Occipital lobe (tissue), 3 donors: ENCODE measurements at places on chromosomes 5 and 9. TPM values are rescaled to one million over a fixed set of nuclear protein-coding genes. Genes with fewer than 3 reads are reported as not detected.

- DNase-seq: no peak
Measured at GRCh38 chr9:133771486-133772482, 33.6 kb upstream of the SARDH start.

- no peak for DNase-seq
Measured at GRCh38 chr5:167731951-167732350, 559.5 kb upstream of the WWC1 start.

Gene PCDHB15
- total RNA-seq: 22.1 TPM

Gene AQP3
- total RNA-seq: not detected

GRCh38 chr5:160602744-160603143, 181.1 kb downstream of the PTTG1 start:
- DNase-seq: no peak

DNA sequence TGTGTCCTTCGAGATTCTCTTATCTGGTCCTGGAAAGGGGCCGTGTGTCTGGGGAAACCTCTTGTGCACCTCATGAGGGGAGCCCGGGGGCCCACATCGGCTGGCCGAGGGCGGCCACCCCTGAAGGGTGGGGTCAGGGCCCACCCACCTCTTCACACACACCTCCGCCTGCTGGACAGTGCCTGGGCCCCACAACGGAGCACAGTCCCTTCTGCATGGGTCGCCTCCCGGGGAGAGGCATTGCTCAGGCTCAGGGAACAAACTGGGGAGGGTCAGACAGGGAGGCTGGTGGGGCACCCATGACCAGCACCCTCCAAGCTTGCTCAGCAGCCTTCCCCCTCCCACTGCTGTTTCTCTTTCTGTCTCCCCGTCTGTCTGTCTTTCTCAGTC, 1.3 kb upstream of the LRRC14B start:
- no peak for DNase-seq

Gene NIPAL4
- total RNA-seq: not detected

Gene MAMDC2
- 3.0 TPM for total RNA-seq

DNA sequence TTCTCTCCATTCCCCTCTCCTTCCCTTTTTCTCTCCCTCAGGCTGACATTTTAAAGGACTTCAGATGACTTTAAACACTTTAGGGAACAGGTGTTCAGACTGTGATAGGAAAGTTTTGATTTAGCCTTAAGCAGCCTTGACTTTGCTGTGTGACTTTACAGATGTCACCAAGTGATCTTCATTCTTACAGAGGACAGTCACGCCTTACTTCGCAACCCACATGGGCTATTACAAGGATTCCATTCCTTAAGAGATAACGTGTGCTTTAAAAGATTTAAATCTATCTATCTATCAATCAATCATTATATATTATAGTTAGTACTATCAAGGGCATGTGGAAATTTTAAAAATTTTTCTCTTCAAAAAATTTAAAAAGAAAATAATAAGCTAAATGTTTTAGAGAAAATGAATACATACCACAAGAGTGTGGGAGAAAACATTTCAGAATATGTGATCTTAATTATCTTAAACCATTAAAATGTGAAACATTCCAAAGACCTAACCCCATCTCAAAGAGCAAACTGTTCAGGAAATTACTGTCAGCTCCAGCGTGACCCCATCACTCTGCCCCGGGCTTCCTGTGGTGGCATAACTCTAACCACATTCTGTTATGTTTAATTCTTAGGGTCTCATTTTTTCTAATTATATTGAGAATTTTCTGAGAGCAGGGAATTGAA, 530.5 kb downstream of the SEMA5A start:
- DNase-seq: no peak

- DNase-seq: no peak
Measured at GRCh38 chr5:42715785-42716184, 40.8 kb upstream of the CCDC152 start.

DNA sequence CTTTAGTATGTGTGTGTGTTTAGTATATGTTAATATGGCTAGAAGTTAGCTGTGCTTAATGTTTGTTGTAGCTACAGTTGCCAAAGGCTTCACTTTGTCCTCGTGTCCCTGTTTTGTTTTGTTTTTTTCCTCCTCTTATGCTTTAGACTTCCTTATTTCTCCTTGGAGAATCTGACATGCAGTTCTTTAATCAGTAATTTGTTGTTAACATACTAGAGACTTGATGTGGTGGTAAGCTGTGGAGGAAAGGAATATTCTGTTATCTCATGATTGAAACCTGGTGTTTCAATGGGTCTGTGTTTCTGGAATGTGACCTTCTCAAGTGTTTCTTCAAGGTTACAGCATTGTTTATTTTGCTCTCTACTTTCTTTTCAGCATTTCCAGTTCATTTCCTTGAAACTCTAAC, 515.6 kb upstream of the ST8SIA4 start:
- no peak for DNase-seq

Gene ECM2
- total RNA-seq: 5.6 TPM

DNA sequence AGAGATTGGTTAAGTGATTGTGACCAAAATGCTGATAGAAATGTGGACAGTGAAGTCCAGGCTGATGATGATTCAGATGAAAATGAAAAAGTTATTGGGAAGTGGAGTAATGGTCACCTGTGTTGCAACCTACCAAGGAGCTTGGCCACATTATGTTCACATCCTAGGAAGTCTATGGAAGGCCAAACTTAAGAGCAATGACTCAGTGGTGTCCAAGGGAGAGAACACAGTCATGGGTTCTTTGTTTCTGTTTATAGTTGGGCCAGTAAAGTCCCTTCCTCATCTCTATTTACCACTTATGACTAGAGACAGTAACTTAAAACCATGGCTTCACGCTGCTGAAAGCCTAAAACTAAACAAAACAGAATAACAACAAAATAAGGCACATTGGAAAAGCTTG, 555.3 kb upstream of the DAB2 start:
- DNase-seq: no peak

Gene SLC34A3
- 0.16 TPM for total RNA-seq

Gene THOC3
- 45.4 TPM for total RNA-seq

DNA sequence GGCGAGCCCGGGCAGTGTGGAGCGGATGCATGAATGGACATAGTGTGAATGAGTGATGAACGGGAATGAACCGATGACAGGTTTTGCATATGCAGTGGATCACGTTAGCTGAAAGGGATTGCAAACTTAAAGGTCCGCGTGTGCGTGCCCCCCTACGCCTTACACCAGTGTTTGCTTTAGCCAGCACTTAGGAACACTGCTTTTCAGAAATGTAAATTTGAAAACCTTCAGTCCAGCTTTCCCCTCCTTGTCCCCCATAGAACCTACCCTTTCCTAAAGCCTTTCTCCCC, 692 bp downstream of the PSAT1 start:
- no peak for DNase-seq

GRCh38 chr9:13896922-13897835, 416.8 kb downstream of the NFIB start:
- DNase-seq: no peak

DNA sequence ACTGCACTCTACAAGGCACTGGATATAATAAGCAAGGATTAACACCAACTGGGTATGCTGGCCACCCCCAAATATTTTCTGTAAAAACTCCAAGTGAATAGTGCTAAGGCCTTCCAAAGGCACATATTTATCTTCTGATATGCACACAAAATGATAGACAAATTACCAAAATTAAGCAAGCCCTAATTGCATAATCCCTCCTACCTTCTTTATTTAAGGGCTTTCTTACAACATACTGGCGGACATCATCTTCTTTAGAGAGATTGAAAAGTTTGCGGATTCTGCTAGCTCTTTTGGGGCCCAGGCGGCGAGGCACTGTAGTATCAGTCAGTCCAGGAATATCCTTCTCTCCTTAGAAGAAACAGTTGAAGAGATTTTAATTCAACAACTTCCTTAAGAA, 1.9 kb downstream of the RPS6 start:
- DNase-seq: no peak

GRCh38 chr5:36915653-36916052, 39.1 kb downstream of the NIPBL start:
- DNase-seq: no peak

DNA sequence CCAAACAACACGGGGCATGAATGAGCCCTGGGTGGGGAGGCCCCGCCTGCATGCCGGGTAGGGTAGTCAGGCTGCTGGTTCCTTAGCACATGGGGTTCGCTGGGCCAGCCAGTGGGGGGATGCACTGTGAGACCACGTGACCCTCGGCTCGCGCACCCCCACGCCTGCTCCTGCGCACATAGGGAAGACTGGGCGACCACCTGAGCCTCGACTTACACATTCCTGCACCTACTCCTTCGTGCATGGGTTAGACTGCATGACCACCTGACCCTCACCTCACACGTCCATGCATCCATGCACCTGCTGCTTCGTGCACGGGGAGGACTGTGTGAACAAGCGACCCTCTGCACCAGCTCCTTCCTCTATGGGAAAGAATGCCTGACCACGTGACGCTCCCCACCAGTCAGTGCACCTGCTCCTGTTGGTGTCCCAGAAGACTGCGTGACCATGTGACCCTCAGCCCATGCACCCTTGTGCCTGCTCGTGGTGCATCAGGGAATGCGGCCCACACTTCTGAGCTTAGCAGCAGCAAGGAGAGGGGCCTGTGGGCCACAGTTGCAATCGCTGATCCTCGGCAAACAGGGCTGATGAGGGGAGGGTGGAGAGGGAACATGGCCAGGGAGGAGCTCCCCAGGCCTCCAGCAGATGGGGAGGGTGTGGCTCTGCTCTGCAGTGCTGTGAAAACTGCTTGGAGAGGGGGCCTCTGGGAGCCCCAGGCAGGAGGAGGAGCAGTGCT, 18.1 kb downstream of the LPCAT1 start:
- no peak for DNase-seq

DNA sequence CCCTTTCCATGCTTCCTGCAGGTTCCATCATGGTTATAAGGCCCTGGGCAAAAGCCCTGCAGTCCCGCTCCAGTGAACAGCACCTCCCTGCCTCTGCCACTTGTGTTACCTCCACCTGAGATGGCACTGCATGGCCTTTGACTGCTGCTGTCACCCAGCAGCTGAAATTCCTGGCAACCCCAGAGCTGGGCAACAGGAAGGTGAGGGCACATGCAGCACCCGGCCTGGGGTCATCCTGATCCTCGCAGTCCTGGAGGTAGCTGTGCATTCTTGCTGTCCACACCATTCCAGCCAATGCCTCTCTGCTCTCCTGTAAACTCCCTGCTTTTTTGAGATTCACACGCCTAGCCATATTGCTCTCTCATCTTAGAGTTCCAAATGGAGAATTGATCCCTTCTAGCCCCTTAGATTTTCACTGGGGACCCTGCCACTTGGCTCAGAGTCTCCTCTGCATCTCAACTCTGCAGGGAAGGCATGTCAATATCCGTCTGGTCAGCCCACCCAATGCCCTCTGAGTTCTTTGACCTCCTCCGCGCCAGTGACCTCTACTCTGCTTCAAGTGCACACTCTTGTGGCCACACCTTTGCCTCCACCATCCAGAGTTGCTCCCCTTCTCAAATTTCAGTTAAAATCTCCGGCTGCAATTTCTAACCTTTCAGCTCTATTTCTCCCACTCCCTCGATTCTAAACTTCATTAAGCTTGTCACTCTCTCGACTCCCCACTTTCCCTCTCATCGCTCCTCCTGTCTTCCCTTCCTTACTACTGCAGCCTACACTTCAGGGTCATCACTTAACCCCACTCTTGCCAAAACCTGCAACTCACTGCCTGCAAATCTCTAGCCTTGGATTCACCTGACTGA, 93.4 kb downstream of the ANKH start:
- DNase-seq: no peak

GRCh38 chr9:459491-460444, 245.1 kb downstream of the DOCK8 start:
- DNase-seq: no peak

DNA sequence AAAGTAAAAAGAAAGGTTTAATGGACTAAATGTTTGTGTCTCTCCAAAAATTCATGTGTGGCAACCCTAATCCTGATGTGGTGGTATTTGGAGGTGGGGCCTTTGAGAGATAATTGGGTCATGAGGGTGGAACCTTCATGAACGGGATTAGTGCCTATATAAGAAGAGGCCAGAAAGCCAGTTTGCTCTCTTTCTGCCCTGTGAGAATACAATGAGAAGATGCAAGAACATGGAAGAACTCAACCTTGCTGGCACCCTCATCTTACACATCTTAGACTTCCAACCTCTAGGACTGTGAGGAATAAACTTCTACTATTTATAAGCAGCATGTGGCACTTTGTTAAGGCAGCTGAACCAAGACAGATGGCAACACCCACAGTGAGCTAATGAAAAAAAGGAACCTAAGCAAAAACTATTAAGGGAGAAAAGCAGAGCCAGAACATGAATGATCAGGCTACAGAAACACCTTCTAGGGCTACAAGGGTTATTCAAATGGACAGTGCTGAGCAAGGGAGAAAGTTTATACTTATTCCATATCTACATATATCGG, 159.5 kb downstream of the PLK2 start:
- DNase-seq: no peak

Gene PTGS1
- total RNA-seq: 0.47 TPM
